ENCODE measurements at places on chromosomes 6 and 20.

- no peak for DNase-seq
Observed at GRCh38 chr6:43442935-43443334, 12.4 kb downstream of the DLK2 start.

GRCh38 chr6:134073161-134073560 lies 20.7 kb upstream of the SLC2A12 start:
- DNase-seq: no peak

GRCh38 chr6:21085211-21085610 lies 508.3 kb upstream of the SOX4 start:
- no peak for DNase-seq

GRCh38 chr20:40571639-40572038 lies 117.4 kb downstream of the MAFB start:
- no peak for DNase-seq

GRCh38 chr20:50138479-50139393 lies 14.8 kb downstream of the PEDS1 start:
- no peak for DNase-seq

- DNase-seq: no peak
Observed at GRCh38 chr20:50874758-50875665, 56.2 kb downstream of the ADNP start.

- DNase-seq: no peak
Observed at GRCh38 chr6:131042664-131043063, 20.4 kb downstream of the EPB41L2 start.

DNA sequence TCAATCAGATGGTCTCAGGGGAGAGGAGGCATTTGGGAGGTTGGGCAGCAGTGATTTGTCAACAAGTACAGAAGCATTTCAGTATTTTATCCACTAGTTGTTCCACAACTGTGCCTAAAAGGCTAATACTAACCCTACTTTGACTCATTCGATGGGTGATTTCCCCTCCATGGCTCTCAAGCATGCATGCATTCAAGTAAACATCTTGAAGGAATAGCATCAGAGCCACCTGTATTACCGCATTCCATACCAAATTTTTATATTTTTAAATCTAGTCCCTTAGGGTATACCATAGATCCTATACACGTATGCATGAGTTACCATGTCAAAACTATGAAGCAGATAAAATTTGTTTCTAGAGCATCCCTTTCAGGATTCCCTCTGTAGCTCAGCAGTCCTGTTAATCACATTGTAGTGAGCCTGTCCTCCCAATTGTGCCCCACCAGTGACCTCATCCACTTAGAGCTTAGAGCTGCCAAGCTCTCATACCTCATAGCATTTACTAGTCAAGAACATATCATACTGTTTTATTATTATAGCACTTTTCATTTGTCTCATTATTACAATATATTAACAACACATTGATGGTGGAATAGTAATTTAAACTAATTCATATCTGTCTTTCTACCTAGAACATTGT lies 213.8 kb downstream of the LAMA2 start:
- no peak for DNase-seq

DNA sequence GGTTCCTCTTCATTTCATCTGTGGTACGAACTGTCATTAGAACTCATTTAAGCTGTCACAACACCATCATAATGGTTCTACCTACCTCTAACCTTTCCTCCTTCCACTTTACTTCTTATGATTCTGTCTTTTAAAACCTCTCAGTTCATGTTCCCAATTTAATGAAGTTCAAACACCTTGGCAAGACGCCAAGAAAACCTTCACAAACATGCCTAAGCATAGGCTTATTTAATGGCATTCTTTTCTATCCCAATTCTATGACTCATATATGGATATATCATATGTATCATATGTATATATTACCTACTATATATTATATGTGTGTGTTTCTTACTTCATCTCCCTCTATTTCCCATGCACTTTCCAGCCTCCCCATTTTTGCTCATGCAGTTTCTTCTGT lies 283.4 kb upstream of the TBX18 start:
- DNase-seq: no peak

GRCh38 chr6:161637658-161638057 lies 363.8 kb upstream of the AGPAT4 start:
- no peak for DNase-seq

GRCh38 chr20:58072695-58073671 lies 155.5 kb downstream of the ANKRD60 start:
- DNase-seq: no peak

GRCh38 chr20:44186674-44187053 lies 324 bp downstream of the JPH2 start:
- no peak for DNase-seq

DNA sequence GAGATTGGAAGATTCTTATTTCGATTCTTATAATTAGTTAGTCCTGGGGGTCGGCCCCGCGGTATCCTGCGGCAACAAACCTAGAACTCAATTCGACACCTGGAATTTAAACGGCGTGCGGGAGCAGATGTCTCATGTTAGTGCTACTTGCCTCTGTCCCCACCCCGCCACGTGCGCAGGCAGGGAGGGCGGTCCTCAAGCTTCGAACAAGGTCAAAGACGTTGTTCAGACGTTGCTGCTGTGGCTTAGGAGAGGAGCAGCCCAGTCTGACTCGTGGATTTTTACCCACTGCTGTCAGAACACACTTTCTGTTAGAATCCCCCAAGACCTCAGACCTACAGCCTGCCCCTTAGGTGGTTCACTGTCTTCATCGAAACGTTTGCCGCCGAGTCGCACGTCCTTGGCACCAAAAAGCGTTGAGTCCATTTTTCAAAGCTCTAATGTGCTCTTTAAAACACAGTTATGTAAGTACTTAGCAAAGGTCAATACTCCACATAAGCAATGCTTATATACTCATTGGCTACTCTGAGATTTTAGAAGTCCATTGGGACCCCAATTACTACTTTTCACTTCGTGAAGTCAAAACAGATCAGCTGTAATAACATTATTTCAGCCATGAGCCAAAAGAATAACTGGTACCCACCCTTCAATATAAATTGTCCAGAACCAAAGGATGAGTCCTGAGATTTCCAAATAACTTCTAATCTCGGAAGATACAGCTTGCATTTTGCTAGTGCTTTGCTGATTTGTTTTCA lies 2.7 kb upstream of the C6orf62 start:
- no peak for DNase-seq

DNA sequence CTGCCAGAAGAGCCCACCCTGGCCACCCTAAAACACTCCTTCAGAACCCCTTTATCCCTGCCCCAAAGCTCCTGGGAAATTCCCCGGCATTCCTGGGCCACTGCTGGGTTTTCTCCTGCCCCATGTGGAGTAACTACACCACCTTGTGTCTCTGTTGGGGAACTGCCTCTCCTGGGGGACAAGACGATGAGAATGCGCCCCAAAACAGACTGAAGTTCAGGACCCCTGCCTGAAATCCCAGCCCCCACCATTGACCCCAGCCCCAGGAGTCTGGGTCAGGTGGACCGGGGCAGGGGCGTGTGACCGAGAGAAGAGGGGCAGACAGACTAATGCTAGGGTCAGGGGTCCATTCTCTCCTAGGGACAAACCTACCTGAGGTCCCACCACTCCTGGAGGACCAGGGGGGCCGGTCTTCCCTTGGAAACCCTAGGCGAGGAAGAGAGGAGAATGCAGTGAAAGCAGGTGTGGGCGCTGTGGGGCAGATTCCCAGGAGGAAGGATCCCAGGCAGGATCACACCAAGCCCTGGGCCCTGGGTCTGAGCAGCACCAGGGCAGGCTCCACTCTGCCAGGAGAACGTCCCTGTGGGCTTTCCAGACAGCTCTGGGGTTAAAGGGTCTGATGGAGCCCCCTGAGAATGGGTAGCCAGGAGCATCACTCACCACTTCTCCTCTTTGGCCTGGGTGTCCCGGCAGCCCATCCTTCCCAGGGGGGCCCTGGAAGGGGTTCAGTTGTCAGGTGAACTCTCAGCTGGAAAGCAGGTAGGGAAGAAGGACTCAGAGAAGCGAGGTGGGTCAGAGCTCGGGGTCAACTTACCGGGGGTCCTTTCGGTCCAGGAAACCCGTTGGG lies 19.4 kb downstream of the COL11A2 start:
- DNase-seq: no peak

DNA sequence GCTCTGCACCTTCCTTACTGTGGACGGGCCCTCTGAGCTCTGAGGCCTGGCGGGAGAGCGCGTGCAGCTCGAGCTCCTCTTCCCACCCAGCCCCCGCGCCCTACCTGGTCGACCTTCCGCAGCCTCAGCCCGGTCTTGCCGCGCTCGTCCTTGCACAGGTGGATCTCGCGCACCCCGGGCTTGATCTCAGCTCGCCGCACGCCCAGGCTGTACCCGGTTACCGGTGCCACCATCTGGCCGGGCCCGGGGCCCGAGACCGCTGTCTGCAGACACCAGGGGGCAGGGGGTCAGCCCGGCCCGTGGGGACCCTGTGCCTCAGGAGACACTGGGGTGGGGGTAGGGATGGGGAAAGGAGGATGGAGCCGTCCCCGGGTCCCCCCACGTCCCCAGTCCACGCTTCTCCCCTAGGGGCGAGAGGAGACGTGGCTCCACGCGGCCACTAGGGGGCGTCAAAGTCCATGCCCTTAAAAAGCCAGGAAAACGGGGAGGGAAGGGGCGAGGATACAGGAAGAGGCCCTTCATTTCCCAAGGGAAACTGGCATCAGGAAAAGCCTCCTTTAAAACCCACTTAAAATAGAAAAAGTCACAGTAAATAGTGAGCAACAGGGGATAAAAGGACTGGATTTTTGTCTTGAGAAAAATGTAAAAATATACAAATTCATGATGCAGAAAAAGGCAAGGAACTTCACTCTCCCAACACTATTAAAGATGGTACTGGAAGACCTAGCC lies 15.5 kb downstream of the SDCBP2 start:
- no peak for DNase-seq

DNA sequence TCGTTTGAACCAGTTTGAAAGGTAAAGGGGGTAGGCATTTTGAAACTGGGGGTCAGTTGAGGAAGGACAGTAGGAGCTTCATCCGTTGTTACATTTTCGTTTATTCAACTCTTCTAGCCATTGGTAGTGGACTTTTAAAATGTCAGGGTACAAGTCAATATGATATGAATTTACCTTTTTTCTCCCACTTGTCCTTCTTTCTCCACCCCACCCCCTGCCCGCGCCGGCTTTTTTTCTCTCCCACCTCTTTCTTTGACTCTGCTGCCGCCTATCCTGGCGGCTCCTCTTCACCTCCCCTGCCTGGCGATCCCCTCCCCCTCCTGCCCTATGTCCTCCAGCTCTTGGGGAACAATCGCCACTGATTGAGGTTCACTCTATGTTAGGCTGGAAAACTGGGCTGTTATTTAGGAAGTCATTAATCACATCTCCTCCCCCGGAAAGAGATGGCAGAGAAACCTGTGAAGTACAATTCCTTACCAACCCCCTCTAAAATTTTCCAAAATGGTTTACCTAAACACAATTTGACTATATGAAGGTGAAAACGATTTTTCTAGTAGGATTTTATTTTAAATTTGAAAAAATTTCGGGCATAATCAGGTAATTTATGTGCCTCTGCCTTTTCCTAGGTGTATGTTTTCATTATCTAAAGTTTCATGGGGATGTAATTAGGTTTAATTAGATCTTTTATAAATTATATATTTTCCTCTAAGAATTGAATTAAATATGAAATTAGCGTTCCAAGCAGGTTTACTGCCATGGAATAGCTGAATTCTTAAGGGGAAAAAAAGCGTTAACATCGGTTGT lies 778 bp upstream of the LIN28B start:
- no peak for DNase-seq

GRCh38 chr6:168989421-168989820 lies 264.2 kb downstream of the THBS2 start:
- no peak for DNase-seq

DNA sequence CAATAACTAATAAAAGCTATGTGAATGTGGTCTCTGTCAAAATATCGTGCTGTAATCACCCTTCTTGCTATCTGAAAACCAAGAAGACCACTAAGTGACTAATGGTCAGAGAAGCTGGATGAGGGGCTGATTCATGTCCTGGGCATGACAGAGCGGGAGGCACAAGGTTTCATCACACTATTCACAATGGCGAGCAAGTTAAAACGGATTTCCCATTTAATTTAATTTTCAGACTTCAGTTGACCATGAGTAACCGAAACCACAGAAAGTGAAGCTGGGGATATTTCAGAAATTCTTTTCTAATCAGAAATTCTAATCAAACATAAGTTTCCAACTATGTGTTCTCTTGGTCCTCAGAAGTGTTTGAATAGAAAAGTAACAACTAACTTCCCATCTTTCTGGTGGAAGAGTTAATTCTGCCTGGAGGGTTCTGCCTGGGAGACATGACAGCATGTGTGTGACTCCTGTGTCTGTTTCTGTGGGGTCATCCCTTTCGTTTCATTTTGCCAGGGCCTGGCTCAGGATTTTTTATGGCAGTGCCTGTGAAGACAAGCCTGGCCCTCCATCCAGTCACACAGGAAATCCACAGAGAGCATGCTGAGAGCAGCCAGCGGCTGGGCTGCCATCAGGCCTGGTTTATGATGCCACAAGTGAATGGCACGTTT lies 98.9 kb downstream of the FAM120B start:
- peak; percentile 95 for DNase-seq

- DNase-seq: no peak
Observed at GRCh38 chr6:137309078-137309762, 90.0 kb upstream of the IFNGR1 start.

Measured in BJ (cell line).